ENCODE measurements at places on chromosomes 1 and 21.

GRCh38 chr1:85502171-85502570, 37.2 kb upstream of the DDAH1 start:
- DNase-seq, result no peak

DNA sequence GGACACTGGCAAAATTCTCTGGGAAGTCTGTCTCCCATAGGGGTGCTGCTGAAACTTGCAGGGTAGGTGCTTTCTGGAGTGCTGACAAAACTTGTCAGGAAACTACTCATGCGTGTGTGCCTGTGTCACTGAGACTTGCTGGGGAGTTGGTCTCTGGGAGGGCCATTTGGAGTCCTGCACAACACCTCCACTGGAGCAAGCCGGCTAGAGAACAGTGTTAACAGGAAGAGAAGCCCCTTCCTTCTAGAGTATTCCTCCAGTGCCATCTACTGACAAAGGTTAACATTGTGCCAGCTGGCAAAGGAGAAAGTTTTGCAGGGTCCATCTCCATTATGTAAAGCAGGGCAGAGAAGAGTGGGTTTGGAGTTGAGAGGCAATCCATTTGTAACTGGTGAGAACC, 30.0 kb downstream of the ZMYM4 start:
- no peak for DNase-seq

DNA sequence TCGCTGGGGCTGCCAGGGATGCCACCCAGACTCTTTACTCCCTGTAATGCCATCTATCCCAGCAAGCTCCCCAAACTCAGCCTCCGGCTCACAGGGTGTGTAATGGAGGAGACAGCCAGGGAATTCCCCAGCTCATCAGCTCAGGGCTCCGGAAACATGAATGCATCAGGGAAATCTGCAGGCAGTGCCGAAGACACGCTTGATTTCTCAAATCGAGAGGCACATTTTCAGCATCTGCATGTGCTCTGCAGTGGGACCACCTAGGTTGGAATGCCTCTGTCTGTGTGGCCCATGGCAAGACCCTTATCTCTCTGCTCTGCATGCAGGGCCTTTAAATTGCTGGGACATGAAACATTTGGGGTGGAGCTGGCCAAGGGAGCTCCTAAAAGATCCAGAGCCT, 170.1 kb downstream of the TRABD2B start:
- DNase-seq, result no peak

DNA sequence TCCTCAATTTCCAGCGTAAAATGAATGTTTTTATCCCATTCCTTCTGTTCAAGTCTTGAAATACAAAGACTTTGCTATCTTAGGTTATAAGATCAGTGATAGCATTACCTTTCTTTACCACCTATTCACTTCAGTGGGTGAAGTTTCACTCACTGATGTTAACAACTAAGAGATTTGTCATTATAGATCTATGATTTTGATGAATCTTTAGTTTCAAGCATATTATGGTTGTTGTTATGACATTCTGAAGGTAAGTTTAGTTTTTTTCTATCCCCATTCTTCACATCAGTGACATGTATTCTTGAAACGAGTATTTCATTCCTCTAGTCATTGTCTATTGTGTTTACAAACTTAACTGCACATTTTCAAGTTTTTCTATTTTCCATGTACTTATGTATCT, 182.5 kb downstream of the ATP6V1G3 start:
- no peak for DNase-seq

DNA sequence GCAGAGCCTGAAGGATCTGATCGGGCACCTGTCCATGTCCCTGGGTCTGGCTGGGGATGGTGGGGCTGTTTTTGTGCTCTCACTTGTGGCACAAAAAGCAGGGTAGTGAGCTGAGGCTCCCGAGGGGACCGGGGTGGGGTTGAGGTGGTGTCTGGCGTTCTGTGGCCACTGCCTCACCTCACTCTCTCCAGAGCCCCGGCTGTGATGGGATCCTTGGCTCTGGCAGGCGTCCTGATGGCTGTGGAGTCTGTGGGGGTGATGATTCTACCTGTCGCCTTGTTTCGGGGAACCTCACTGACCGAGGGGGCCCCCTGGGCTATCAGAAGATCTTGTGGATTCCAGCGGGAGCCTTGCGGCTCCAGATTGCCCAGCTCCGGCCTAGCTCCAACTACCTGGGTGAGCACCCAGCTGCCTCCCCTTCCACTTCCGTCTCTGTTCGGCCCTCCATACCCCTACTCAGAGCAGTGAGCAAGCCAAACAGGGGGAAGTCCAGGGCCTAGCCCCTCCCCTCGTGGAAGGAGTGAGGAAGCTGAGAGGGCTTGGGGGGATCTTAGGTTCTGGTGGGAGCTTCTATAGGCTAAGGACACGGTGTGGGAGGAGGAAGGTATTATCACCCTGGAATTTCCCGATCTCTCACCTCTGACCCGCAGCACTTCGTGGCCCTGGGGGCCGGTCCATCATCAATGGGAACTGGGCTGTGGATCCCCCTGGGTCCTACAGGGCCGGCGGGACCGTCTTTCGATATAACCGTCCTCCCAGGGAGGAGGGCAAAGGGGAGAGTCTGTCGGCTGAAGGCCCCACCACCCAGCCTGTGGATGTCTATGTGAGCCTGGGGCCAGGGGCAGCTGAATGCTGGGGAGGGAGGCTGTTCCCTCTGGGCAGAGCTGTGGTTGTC, 7.0 kb downstream of the ADAMTSL4 start:
- DNase-seq, result no peak
